Right renal cortex interstitium (tissue), 3 donors: ENCODE measurements at places on chromosomes 12 and 14. TPM values are rescaled to one million over a fixed set of nuclear protein-coding genes. Genes with fewer than 3 reads are reported as not detected.

DNA sequence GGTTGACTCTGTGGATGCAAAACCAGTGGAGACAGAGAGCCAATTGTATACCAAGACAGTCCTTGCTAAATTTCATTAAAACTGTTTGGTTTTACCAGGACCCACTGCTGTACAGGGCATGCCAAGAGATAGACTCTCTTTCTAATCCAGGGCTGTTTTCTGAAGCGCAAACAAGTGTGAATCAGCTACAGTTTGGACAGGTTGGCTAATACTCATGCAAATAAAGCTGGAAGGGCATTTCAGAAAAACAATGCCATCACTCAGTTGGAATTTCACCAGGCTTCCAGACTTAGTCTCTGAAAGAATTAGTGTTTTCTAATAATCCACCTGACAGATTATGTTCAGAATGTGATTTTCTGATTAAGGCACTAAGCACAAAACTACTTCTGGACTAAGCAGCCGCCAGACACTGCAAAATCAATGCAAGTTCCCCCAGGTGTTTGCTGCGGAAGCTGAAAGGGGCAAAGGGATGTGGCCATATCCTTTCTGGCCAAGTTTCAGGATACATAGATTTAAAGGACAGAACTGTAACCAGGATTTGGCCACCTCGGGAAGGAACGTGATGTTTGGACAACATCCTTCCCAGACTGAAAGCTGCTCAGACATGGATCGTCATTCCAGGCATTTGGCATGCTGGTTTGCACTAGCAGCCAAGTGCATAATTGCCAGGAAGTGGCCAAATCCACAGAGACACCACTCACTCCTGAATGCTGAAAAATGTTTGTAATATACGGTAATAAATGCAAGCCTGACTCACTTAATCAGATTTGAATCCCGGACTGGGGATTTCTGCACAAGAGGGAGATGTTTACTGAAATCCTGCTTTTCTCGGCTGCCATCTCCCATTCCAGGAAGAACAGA is 32.0 kb upstream of the CDKN3 start:
- DNase-seq = no peak

DNA sequence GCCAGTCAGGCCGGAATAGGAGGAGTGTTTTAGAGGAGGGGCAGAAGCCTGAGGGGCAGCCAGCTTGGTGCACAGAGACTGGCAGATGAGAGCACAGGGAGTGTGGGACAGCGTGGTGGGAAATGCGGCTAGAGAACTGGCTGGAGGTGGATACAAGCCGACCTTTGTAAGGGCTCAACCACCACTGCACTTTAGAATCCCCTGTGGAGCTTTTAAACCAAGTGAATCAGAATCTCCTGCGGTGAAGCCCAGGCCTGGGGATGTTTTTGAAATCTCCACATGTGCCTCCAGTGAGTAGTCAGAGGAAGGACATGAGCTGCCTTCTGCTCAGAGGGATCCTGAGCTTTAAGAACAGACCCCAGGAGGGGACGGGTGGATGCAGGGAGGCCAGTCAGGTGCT is 10.9 kb upstream of the PCED1B start:
- DNase-seq = no peak

DNA sequence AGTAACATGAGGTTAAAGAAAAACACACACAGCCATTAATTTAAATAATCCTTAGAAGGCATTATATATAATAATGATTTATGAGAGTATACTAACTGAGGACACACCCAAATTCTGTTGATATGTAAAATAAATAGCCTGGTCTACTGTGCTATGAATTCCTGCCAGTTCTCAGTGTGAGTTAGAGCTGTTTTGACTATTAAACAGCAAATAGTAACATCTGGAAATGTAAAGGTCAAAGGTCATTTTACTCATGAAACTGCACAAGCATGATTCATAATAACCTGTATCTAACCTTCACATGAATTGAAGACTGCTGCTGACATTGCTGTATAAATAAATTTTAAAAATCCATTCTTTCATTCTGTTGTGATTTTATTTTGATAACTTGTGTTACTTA is 966.7 kb downstream of the SLC6A15 start:
- DNase-seq = no peak

GRCh38 chr12:39713552-39713951 is 93.9 kb upstream of the ABCD2 start:
- no peak for DNase-seq

DNA sequence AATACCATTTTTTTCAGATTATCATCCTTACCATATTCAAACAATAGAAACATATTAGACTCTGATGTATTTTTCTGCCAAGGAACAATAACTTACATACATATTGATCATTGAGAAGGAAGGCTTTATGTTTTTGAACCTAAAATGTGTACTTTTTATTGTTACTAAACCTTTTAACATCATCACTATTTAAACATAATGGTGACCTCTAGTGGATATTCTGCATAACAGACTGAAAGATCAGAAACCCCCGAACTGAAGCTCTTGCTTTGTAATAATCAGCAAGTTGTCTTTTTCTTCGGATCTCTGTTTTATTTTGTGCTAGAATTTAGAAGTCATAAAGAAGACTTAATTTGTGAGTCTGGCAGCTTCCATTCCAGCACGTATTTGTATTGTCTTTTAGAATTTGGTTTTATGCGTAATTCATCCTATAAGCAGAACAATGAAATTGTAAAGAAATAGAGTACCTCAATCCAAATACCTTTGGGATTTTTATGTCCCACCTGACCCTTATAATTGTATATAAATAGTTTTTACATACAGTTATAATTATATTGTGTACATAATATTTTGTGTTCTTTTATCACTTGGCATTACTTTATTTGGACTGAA is 125.9 kb upstream of the ATF1 start:
- DNase-seq = no peak

ANKS1B gene
- polyA plus RNA-seq = 4.8 TPM

TESPA1 gene
- 1.0 TPM for polyA plus RNA-seq

PRB2 gene
- polyA plus RNA-seq = not detected
